ENCODE measurements at places on chromosomes 12 and 14.

GRCh38 chr12:9634177-9634803, 26.6 kb upstream of the KLRB1 start:
- DNase-seq: peak; percentile 81

DNA sequence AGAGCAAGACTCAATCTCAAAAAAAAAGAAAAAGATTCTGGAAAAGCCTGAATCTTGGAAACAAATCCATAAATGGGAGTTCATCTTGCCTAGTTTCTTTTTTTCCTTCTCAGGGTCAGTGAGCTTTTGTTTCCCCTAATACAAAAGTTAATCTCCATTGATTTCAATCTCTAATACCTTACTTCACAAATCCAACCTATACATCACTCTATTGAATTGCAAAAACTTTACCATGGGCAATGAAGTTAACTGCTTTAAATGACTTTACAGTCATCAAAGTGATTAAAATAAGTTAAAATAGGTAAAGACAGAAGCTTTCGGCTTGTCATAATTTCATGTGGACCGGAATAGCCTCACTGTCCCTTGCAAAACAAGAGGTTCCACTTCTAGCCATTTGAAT, 1012.7 kb upstream of the SEL1L start:
- DNase-seq: no peak

DNA sequence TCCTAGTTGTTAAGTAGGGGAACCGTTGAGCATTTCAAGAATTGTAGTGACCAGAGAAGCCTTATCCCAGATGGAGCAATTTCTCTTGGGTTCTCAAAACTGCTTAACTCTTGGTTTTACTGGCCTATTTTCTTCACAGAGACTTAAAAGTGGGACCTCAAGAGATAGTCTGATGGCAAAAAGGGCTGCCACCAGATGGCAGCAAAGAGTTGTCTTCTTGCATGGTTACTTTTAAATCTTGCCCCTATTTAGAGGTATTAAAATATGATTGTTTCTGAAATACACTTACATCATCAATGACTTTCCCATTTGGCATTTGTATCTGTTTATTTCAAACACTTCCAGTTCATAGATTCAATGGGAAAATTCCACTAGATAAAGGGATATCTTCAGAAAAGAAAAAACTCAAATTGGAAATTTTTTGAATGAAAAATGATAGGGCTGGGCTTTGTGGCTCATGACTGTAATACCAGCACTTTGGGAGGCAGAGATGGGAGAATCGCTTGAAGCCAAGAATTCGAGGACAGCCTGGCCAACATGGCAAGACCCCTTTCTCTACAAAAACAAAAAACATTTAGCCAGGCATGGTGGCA, 69.9 kb upstream of the CNTN1 start:
- DNase-seq: no peak

GRCh38 chr14:23481979-23482822, 12.7 kb downstream of the NGDN start:
- no peak for DNase-seq

DNA sequence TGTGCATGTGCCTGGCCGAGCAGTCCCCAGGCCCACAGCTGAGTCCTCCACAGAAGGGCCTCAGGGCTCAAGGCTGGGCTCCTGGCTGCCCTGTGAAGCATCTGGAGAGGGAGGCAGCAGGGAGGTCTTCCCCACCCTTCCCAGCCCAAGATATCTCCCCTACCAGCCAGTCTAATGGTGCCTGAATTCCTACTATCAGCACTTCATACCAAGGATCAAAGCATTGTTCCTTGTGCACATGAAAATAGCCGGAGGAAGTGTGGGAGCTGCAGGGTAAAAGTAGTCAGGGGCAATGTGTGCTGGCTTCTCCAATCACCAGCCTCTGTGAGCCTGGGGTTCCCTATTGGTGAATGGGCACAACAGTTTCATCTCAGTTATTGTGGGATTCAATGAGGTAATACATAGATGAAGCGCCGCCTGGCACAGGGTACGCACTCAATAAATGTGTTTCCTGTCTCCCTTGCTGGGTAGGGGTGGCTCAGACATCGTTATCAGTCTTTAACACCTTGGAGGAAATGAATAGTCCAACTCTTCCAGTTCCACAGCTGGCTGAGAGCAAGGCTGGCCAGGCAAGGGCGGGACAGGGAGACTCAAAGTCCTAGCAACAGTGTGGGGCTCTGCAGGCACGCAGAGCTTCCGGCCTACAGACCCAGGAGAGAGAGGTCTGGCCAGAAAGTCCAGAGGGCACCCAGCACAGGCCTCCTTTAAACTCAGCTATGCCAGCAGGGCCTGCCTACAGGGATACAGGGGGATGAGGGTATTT, 39.1 kb upstream of the PNMA1 start:
- peak; percentile 47 for DNase-seq

Data from naive thymus-derived CD8-positive, alpha-beta T cell (primary cell).